ENCODE measurements at places on chromosomes 13 and 19.

- DNase-seq = no peak
Measured at GRCh38 chr13:20672772-20673171, 30.7 kb upstream of the IL17D start.

- DNase-seq = no peak
Measured at GRCh38 chr13:34458756-34459715, 483.0 kb upstream of the NBEA start.

DNA sequence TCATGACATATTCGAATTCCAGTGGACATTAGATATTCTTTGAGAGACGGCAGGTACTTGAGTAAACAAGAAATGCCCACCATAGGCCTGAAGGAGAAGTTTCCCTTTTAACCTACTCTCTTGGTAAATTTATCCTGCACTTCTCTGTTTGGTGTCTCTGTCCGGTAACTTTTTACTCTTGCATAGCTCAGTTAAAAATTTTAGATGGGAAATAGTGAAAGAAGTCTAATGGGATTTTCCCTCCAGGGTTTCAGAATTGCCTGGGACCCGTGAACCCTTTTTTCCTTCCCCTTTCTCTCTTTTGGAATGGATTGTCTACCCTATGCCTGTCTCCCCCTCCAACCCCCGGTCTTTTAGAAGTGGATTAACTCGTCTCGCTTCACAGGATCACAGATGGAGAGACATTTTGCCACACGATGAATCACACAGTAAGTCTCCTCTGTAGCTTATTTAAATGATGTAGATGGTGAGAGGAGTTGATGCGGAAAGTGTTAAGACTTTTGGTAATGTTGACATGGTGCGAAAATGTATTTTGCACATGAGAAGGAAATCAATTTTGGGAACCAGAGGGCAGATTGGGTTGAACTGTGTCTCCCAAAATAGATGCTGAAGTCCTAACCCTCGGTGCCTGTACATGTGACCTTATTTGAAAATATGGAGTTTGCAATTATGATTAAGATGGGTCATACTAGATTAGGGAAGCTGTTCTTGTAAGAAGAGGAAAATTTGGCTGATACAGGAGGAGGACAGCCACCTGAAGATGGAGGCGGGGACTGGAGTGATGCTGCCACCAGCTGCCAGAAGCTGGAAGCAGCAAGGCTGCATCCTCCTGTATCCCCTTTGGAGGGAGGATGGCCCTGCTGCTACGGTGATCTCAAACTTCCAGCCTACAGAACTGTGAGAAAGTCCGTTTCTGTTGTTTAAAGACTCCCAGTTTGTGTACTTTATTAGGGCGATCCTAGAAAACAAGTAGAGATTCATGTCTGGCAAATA, 711 bp upstream of the MIPEP start:
- no peak for DNase-seq

GRCh38 chr13:44399074-44399473, 25.4 kb downstream of the SERP2 start:
- no peak for DNase-seq

DNA sequence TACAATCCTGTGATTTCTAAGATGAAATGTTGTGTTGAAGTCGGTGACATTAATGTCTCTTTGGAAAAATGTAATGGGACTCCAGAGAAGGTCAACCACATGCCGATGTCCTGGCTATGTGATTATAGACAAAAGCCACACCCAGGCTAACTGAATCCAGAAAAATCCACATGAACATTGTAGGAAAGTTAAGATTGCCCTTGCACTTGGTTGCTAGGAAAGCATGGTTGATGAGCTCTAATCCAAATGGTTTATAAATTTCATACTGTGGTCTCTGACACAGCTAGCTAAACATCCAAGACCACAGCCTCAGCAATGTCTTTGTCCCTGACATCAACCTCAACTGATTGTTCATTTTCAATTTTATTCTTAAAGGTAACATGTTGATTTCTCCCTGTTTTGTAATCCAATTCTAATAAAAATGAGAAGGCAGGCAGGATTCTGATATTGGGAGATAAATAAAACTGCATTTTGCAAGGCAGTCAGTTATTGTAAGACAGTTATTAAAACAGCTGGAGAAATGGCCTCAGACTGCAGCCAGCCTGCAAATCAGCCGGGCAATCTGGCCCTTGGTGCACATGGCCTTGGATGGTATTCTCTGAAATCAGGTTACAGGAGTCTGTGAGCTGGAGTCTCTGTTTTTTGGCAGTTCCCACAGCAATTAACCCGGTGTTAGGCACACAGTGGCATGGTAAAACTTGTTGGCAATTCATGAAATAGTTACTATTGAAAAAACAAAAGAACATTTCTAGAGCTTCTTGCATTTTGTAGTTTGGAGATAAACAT, 93.9 kb downstream of the STARD13 start:
- DNase-seq = no peak

DNA sequence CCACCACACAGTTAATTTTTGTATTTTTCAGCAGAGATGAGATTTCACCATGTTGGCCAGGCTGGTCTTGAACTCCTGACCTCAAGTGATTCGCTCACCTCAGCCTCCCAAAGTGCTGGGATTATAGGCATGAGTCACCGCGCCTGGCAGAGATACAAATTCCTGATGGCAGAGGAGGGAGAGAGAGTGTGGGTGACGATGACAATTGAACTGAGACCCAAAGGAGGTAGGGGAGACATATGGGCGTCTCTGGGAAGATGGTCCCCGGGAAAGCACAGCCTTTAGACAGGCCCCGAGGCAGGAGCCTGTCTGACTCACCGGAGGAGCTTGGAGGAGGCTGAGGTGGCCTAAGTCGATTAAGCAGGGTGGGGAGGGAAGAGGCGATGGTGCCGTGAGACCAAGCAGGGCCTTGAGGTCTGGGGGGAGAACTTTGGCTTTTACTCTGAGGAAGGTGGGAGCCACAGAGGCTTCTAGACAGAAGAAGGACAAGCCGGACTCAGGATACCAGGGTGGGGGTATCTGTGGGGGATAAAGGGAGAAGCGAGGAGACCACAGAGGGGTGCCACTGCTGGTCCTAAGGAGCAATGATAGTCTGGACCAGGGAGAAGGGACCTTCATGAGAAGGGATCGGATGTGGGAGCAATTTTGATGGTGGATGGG, 38.2 kb downstream of the ARRDC2 start:
- peak; percentile 67 for DNase-seq

DNA sequence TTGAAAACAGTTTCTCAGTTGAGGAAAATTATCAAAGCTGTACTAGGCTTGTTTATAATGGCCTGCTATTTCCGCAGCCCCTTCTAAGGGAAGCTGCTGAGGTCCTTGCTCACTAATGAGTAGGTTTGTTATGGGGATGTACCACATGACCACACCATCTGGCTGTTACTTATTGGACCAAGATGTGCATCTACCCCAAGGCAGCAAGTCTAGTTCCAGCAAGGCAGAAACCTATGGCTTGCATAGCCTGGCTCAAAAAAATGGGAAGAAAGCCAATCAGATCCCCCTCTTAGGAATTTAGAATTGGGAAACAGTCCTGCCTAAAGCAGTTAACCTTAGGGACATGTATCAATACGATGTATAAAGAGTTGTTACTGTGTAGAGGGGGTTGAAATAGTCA, 186.5 kb upstream of the SPRY2 start:
- no peak for DNase-seq

DNA sequence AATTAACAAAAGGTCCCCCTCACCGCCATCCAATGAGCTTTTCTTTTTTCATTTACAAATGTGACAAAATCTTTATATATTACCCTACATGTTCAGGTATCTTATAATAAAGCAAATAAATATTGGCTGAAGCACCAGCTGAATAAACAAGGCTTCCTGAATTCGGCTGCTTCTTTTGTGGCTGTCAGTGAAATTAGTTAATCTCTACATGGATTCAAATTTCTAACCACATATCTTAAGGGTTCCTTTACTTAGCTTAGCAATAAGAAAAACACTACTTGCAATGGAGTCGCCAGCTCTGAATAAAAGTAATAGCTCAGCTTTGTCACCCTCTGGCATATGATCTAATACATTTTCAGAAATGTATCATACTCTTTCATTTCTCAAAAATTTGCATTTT, 104.3 kb downstream of the CCNA1 start:
- DNase-seq = no peak

GRCh38 chr13:36685927-36686326, 12.1 kb downstream of the SERTM1 start:
- DNase-seq = no peak

DNA sequence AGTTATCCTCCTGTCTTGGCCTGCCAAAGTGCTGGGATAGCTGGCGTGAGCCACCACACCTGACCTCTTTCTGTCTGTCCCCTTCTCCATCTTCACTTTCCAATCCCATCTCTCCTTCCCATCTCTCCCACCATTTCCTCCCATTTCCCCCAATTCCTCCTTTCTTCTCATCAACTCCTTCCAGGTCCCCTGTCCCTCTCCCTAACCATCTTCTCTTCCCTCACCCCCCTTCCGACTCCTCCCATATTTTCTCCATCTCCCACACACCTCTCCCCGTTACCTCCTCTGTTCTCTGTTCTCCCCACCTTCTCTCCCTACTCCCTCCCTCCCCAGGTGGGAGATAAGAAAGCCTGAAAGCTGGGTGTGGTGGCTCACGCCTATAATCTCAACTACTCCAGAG, 40.6 kb downstream of the KEAP1 start:
- DNase-seq = no peak

DNA sequence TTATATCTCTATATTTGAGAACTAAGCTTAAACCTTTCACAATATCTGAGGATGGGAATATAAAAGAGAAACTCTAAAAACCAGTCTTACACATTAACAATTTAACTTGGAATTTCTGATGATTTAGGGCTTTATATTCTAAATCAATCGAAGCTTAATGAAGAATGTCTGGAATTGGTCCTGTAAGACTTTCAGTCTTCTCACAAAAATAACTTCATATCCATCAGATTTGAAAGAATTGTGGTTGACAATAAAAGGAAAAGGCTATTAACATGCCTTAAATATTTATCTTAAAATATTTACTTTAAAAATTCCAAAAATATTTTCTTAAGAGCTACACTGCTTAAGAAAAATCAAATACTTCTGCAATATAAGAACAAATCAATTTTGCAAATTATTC, 27.3 kb downstream of the MYCBP2 start:
- peak; percentile 16 for DNase-seq

- no peak for DNase-seq
Measured at GRCh38 chr19:6773323-6773931, 919 bp downstream of the VAV1 start.

DNA sequence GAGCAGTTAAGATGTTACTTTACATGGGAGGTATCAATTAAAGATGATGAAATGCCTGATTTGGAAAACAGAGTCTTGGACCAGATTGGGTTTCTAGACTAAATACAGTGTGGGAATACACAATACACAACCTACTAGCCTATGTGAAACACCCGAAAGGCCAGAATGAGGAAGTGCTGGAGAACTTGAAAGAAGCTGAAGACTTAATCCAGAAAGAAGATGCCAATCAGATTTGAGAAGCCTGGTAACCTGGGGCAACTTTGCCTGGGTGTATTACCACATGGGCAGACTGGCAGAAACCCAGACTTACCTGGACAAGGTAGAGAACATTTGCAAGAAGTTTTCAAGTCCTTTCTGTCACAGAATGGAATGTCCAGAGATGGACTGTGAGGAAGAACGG, 43.2 kb downstream of the N4BP2L1 start:
- no peak for DNase-seq

GRCh38 chr19:56619121-56619520, 23.8 kb upstream of the SMIM17 start:
- DNase-seq = no peak

DNA sequence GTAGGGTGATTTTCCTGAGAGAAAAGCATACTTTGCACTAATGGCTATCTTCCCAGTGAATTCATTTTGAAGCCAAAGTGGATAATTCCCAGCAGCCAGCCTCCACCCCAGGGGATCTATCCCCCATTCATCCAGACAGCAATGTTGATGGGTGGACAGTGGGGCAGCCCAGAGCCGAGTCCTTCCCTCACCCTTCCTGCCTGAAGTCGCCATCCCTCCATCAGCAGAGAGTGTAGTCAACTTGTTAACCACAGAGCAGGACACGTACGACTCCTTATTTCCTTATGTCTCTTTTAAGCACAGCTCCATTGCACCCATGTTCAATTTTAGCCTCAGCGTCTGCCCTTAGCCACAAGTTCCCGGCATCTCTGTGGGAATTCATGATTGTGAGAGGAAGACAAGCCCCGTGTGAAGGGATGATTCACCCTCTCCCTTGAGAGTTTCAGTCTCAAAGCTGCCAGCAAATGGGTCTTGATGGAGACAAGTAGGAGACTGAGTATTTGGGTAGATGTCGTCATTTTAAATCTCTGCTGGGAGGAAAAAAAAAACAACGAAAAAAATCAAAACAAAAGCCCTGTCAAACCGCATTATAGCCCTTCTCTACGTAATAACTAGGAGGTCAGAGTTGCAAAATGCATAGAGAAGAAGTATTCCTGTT, 58.3 kb upstream of the MEDAG start:
- peak; percentile 98 for DNase-seq

DNA sequence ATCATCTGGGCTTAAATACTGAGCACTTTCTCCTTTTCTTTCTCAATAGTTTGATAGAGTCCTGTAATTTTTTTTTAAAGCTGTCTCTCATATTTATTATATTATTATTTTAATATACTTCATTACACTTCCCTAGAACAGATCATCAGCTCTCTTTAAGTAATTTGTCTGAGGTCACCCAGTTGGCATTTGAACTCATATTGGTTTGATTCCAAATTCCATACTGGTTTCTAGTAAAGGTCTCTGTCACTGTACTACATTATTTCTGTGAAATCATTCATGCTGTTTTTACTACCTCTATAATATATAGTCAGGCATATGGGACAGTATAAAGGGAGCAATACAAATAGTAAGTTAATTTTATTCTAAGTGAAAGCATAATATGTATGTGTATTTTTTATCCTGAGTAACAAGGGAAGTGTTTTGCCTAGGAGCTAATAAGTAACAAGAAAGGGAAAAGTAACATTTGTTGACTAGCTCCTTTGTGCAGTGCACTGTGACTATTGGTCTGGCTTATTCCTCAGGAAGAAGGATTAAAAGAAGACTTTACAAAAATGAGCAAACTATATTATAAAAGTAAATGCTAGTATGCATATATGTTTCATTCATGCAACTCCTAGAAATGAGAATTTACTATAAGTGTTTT, 14.3 kb downstream of the LPAR6 start:
- no peak for DNase-seq

DNA sequence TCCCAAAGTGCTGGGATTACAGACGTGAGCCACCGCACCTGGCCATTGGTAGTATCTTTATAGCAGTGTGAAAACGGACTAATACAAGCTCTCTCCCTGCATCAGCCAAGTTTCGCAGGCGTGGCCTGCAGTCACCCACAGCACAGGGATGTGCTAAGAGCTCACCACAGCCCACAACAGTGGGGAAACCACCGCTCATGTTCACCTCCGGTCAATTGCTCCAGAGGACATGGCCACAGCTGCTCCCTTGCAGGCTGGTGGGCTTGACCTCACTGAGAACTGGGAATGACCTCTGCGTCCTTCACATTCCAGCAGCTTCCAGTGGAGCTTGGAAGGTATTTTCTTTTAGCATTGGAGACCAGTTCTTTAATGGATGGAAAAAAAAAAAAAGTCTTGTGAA, 156.4 kb downstream of the KCTD15 start:
- DNase-seq = no peak

DNA sequence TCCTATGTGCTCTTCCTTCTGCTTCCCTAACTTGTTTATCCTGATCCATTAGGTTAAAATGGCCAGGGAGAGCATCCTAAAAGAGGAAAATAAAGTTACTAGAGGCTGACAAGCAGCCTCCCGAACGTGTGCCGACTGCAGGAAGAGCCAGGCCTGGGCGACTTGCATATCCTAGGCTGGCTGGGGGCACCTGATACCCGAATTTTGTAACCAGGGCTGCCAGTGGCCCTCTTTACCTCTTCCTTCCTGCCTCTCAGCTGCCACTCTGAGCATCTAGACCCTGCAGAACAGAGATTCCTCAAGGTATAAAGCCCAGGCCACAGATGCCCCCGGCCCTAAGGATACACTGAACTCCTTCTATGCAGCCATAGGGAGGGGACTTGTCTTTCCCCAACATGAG, 48.5 kb upstream of the KATNAL1 start:
- DNase-seq = no peak
